ENCODE measurements at places on chromosomes 16 and 17.

DNA sequence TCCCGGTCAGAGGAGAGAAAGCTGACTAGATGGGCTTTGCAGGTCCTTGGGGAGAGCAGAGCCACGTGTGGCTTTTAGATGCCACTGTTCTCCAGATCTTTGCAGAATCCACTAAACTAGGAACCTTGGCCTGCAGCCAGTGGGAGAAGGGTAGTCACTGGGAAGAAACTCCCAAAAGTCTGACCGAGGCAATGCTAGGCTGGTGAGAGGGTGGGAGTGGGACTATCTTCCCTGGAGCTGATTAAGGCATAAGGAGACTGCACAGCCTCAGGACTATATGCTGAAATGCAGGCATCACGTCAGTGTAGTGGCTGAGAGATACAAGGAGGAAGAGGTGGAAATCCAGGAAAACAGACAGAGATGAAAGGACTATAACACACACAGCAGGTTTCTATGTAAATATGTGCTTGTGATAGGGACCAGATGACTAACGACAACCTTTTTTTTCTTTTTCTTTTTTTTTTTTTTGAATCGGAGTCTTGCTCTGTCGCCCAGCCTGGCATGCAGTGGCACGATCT is 2.2 kb upstream of the GSDMA start:
- DNase-seq, result no peak

DNA sequence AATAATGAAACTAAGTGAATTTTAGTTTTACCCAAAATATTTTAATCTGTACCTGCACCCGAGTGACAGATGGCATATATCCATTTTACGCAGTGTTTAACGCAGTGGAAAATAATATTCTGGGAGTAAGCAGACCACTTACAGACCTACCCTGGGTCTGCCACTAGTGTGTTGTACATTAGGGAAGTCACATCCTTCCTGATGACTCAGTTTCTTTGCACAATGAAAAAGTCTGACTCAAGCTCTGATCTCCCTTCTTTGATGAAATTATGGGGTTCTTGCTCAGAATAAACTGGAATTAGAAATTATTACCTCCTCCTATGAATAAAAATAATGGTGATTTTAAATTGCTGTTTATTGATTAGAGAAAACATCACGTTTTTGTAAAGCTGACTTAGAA is 123.2 kb upstream of the AXIN2 start:
- DNase-seq, result no peak

DNA sequence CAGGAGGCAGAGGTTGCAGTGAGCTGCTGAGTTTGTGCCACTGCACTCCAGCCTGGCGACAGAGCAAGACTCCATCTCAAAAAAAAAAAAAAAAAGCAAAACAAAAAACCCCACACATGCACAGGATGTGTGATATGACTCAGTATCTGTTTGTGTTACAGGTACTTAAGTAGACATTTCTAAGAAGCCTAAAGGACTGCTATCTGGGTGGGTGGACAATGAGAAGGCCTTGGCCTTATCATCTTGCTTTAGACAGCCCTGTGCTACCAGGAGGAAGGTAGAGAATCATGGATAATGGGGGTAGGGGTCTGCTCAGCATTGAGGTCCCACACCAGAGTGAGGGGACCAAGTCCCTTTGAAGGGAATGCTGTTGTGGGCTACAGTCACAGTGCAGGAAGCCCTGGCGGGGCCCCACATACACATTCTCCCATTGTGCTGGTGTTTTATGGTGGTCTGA is 26.7 kb downstream of the PLD6 start:
- no peak for DNase-seq

DNA sequence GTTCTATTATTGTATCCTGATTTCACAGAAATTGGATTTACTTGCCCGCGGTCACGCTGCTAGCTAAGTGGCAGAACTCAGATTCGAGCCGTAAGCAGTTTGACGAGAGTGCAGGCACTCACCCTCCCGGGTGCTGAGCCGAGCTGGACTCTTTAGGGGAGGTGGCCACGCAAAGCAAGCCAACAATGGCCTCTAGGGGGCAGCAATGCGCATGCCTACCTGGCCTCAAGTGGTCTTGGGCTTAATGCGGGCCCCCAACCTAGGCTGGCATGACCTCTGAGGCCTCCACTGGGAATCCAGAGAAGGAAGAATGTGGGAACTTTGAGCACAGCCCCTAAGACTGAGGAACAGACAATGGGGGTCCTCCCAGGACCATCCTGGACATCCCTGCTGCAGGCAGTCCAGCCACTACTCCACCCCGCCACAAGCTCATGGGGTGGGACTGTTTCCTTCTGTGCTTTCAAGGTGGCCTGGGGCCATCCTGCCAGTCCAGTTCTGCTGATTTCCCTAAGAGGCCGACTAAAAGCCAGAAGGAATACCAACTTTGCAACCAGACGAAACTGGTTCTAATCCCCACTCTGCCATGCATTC is 276.5 kb downstream of the XYLT1 start:
- peak; percentile 30 for DNase-seq

GRCh38 chr17:31481783-31482081 is 90.3 kb downstream of the RAB11FIP4 start:
- no peak for DNase-seq

GRCh38 chr17:35786941-35787432 is 8.5 kb downstream of the MMP28 start:
- no peak for DNase-seq

DNA sequence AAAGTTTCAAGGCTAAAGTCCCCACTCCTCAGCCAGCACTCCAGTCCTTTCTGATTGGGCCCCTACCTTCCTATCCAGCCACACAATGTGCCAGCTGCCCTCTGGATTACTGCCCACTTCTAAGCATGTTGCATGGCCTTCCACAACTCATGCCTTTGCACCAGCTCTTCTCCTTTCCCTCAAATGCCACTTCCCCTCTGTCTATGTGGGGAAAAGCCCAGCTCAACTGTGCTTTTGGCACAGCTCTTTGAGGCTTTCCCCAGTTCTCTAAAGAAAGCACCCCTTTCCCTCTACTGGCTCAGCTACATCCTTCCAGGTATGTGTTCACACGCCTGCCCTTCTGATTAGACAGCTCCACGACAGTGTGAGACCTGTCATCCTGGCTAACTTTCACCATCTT is 18.5 kb downstream of the GTF3C1 start:
- no peak for DNase-seq

- no peak for DNase-seq
Observed at GRCh38 chr16:66295213-66295612, 71.3 kb upstream of the CDH5 start.

GRCh38 chr16:79400462-79401149 is 199.9 kb downstream of the MAF start:
- DNase-seq, result no peak

DNA sequence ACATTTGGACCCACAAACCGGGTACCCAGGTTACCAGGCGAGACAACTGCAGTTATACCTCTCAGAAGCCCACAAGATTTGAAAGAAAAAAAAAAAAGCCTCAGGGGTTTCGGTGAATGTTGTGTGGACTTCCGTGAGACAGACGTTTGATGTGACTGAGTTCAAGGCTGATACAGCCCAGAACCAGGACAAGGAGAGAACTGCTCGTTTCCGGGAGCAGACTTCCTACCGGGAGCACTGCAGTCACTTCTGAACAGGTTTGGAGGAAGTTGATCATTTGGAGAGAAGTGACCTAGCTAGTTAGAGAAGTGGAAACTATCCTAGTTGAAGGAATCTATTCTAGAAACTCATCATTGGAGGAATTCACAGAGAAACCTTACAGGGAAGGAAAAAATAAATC is 847 bp downstream of the CKLF start:
- no peak for DNase-seq

GRCh38 chr17:80970762-80971703 is 20.6 kb upstream of the CHMP6 start:
- DNase-seq, result no peak

GRCh38 chr17:69704935-69705334 is 290.4 kb downstream of the MAP2K6 start:
- no peak for DNase-seq

GRCh38 chr16:17241264-17241835 is 229.4 kb downstream of the XYLT1 start:
- DNase-seq, result no peak

- no peak for DNase-seq
Observed at GRCh38 chr17:15466131-15466530, 1.3 kb downstream of the CDRT4 start.

DNA sequence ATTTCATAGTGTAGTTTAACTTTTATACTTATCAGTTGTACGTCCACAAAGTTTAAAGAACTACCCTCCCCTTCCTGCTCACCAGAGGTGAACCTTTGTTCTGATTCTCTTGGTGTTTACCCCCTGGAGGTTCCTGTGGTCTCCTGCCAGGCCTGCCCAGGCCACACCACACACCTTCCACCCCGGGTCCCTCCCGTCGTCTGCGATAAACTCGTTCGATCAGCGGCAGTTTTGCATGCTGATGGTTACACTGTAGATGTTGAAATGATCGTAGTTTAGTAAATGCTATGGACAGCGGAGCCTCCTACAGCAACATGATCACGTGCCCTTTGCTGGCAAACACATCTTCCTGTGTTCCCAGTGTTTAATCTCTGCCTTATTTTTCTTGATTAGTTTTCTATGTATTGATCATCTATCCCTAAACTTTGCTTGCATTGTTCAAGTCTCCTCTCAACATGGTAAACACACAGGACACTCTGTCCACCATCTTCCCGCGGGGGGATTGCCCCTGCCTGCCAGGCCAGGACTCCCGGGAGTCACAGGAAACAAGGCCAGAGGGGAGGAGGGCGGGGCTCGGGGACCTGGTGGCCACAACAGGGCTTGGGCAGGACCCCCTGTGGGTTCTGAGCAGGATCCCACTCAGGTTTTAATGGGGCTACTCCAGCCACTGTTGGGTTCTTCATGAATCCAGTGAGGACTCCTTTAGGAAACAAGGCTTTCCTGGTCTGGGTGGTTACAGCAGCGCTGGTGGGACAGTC is 2.8 kb upstream of the ACSF3 start:
- DNase-seq, result no peak

GRCh38 chr16:73143576-73144422 is 95.9 kb upstream of the ZFHX3 start:
- DNase-seq, result no peak

DNA sequence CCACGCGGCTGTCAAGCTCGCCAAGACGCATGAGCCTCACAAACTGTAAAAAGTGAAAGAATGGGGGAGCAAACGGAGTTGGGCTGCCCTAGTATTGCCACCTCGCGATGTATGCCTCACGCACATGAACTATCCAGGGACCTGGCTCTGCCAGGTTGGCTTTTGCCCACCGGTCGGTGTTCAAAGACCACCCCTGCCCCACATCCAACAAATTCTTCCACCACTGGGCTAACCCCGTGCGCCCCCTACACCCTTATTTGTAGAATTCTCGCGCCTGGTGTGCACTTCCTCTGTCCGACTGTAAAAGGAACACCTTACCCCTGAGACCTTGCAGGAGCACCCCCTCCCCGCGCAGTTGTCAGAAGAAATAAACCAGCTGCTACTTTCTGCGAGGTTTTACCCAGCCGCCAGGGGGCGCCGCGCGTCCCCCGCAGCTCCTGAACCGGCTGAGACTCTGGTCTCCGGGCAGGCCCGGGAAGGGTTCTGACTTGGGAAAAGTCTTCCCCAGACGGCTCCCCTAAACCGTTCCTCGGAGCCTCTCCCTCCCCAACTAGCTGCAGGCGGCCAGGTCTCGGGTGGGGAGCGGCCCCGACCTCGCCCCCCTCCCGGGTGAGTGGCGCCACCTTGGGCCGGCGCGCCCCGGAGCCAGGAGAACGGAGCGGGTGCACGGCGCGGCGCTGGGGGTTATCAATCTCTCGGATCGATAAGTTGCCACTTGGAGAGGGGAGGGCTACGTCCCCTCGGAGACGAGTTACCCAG is 1.7 kb upstream of the ZNF423 start:
- DNase-seq, result no peak

GRCh38 chr17:82863941-82864712 is 24.3 kb upstream of the ZNF750 start:
- DNase-seq, result no peak

GRCh38 chr17:48283907-48284306 is 146.1 kb downstream of the SKAP1 start:
- DNase-seq, result no peak

- DNase-seq, result no peak
Observed at GRCh38 chr17:8382880-8383142, 182 bp downstream of the RPL26 start.

GRCh38 chr17:74824961-74825627 is 34.6 kb downstream of the GRIN2C start:
- no peak for DNase-seq

GRCh38 chr16:52817696-52818095 is 235.0 kb downstream of the CHD9NB start:
- DNase-seq, result no peak

DNA sequence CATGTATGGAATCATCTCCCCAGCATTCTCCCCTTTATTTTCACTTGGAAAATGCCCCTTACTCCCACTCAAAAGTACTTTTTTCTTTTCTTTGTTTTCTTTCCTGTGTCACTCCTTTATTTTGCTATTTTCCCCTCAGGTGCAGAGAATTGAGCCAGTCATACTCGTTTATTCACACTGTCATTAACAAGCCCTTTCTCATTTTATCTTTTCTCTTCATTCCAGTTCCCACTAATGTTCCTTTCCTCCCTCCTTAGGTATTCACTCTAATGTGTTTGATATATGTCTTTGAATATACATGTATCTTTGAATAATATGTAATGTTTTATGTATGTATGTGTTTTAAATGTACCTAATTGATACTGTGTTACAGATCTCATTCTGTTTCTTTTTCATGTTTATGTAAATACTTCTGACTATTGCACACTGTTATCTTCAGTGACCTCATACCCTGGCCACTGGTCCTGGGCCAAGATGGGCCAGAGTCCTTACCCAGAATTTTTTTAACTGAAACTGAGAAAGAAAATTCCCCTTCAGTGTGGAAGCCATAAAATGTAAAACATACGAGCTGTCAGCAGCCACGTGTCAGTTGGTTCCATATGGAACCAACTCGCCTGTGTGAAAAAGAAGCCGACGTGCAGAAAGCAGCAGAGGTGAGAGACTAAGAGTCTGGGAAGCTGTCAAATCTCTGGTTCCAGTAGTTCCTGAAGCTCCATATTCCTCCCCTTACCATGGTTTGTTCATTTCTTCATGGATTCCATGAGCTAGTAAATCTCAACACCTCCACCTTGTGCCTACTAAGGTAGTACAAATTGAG is 5.8 kb downstream of the SRR start:
- DNase-seq, result no peak

DNA sequence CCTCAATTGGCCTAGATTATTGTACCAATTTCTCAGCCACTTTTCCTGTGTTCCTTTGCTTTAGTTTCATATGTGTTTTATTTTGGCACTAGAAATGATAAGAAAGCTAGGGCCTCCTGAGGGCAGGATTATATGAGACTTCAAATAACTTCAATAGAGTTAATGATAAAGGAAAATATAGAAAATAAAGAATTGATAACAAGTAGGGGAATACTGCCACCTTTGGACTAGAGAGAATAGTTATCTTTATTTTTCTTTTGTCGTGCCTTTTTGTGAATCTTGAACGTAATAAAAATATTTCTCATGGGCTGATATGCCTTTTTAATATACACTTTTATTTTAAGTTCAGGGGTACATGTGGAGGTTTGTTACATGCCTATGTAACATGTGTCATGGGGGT is 29.3 kb upstream of the RBL2 start:
- DNase-seq, result no peak

GRCh38 chr17:76026714-76027158 is 370 bp downstream of the EVPL start:
- no peak for DNase-seq
